ENCODE measurements at places on chromosomes 11 and 22.

- DNase-seq, result no peak
Observed at GRCh38 chr11:9091044-9091922, at the start of gene SCUBE2. Gene SCUBE2, minus strand, starts transcription at chr11:9091599. Its CDS starts 71 bp downstream, at chr11:9091528.

GRCh38 chr22:39574779-39575551 is 4.4 kb downstream of the CACNA1I start:
- DNase-seq, result no peak

DNA sequence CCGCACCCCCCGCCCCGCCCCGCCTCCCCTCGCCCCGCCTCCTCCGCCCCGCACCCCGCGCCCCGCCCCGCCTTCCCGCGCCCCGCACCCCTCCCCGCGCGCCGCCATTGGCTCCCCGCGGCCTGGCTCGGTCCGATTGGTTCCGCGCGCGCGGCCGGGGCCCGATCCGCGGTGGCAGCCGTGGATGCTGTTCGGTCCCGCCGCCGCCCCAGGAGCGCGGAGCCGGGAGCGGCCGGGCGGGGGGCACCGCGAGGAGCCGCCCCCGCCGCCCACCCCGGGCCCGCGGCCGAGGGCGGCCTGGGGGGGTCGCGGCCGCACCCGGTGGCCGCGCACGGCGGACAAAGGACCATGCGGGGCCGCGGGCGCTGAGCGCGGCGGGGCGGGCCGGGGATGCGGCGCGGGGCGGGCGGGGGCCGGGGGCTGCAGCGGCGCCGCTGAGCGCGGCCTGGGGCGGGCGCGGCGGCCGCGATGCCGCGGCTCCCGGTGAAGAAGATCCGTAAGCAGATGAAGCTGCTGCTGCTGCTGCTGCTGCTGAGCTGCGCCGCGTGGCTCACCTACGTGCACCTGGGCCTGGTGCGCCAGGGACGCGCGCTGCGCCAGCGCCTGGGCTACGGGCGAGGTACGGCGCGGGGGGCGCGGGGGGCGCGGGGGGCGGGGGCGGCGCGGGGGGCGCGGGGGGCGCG is at the start of gene B4GALNT4:
Gene B4GALNT4 (plus strand): TSS at position 164 of the 683 bp plus-strand sequence. CDS start 305 bp downstream, at position 469.
- no peak for DNase-seq

DNA sequence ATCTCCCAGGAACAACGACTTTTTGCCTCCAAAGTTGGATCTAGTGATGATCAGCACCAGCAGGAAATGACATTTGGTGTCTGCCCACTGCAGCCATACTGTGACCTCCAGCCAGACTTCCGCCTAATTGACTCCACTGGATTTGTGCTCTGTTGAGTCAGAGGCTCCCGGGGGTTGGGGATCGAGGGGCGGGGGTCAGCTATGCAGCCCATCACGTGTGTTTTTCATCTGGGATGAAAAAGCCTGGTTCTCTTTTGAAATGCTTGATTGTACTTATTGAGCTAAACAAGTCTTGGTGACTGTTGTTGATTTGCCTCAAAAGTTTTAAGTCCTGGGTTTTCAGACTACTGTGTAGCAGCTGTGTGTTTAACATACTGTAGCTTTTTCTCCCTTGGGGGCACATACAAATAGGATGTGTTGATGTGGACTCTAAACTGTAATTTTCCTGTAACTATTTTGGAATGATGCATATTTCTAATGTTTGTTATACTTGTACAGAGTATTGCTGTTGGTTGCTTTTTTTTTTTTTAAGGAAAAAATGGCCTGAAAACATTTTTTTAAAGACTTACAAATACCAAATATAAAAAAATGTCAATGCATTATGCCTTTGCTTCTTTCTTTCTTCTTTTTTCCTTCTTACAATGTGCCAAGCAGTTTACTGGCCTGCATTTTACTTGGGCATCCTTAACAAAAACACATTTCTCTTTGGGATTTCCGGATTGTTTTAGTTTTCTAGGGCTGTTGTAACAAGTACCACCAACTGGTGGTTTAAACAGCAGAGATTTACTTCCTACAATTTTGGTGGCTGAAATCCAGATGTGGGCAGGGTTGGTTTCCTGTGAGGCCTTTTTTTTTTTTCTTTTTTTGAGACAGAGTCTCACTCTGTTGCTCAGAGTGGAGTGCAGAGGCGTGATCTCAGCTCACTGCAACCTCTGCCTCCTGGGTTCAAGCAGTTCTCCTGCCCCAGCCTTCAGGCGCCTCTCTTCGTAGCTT is 46.1 kb upstream of the OR4B1 start:
- no peak for DNase-seq

DNA sequence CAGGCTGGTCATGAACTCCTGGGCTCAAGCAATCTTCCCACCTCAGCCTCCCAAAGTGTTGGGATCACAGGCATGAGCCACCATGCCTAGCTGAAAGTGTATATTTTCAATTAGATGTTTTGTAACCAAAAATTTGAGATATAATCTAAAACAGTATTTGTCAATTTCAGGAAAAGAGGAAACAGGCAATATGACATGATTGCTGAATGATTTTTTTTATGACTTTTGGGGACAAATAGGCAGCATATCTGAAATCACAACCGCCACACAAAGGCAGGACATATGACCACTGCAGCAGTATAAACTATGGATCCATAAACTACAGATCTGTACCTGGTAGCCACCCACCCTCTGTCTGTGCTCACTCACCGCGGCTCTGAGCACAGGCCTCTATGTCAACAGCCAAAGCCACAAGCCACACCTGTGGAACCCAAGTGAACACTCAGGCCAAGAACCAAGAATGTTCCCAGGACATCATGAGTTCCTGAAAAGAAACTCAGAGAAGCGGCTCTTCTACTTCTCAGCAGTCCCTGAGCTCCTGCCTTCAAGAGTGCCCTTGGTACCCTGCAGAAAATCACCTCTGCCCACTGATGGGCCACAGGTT is 22.5 kb downstream of the PISD start:
- no peak for DNase-seq
